ENCODE measurements at places on chromosomes 1 and 21.

DNA sequence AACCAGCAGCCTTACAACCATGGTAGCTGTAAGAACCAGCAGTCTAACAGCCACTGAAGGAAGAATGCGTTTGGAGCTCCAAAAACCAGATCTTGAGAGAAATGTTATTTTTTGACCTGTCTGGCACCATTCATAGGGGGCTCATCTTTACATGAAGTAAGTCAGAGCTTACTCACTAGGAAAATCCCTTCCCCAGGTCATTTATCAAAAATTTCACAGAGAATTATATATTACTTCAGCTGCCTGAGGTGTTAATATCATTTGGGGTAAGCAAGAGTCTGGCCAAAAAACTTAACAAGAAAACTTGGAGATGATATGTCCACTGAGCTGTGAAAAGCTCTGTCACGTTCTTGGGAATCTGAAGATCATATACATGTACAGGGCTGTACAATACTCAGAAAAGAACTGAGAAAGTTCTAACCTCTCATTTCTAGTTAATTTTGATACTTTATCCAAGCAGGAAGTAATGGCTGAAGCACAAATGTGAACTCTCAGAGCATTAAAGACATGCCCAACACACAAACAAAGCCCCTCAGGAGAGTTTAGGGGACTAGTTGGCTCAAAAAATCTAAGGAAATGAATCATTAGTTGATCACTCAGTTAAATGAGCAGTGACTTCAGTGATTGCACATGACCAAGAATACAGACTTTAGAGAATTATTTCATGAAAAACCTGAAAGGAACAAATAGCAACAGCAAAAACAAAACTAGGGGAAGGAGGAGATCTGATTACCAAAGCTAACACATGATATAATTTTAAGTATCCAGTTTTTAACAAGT is 681.1 kb downstream of the LTN1 start:
- DNase-seq: no peak

- DNase-seq: no peak
Measured at GRCh38 chr1:201020721-201021629, 2.5 kb downstream of the KIF21B start.

DNA sequence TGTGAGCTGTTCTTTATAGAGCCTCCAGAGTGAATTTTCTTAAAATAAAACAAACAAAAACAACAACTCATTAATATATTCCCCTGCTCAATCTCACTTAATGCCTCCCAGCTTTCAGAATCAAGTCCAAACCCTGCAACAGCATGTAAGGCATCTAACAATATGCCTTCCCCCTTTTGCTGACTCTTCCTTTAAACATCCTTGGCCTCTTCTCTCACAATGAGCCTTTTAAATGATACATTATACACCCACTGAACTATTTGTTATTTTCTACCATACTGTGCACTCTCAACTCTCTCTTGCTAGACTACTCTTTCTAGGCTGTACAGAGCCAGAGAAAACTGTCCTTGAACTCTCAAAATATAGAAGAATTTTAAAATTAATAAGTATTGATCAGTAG is 115.2 kb upstream of the SNX7 start:
- DNase-seq: no peak

GRCh38 chr21:37249112-37249904 is 17.8 kb downstream of the VPS26C start:
- no peak for DNase-seq

DNA sequence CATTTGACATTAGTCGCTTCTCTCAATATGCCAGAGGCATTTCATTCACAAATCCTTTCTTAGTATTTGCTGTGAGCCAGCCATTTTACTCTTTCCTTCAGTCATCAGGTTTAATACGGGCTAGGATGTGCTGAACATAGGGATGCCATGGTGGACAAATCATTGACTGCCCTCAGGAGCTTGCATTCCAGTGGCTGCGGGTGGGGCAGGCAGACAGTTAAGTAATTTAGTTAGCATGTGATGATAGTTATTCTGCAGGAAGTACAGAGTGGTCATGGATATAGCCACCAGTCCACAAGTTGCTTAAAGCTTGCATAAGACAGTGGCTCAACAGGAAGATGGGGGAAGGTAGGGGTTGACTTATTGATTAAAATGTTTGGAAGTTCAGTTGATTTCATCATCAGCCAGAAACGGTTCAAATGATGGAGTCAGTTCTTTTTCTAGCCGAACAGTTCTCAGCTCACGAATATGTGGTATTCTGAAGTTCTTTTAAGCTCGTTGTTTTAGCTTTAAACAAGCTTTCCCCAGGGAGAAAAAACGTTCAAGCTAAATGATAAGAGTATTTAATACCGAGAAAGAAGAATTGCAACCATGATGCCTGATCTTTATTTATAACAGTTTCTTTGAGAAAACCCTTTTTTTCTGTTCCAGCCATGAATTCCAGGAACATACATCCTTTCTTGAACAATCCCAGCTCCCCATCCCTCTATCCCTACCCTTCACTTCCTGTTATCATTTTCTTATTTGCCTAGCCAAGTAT is 1.4 kb downstream of the SLC22A15 start:
- no peak for DNase-seq

- DNase-seq: no peak
Measured at GRCh38 chr1:59985911-59986515, 59.4 kb upstream of the CYP2J2 start.

DNA sequence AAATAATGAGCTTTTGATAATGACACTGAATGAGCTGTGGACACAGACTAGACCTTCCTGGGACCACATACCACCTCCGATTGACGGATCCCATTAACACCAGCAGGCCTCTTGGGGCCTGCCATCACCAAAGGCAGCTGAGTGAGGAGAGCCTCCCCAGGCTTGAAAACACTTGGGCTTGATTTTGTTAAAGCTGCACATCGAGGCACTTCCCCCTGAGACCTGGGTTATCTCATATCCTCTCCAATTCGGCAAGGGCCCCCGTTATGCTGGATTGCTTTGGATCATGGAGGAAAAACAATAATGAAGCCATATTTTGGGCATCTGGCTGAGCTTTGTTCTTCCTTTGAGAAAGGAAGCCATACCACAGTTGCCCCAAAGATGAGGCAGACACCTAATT is 143.0 kb downstream of the AJAP1 start:
- DNase-seq: no peak

- no peak for DNase-seq
Measured at GRCh38 chr1:169102567-169102966, 3.9 kb upstream of the ATP1B1 start.

- no peak for DNase-seq
Measured at GRCh38 chr1:42006836-42007235, 88.1 kb upstream of the HIVEP3 start.

- DNase-seq: no peak
Measured at GRCh38 chr1:113153116-113153803, 80.3 kb downstream of the LRIG2 start.

Data from CD4-positive, alpha-beta T cell (primary cell).